Cortex of kidney (tissue), 1 donor: ENCODE measurements at places on chromosomes 3 and 15.

DNA sequence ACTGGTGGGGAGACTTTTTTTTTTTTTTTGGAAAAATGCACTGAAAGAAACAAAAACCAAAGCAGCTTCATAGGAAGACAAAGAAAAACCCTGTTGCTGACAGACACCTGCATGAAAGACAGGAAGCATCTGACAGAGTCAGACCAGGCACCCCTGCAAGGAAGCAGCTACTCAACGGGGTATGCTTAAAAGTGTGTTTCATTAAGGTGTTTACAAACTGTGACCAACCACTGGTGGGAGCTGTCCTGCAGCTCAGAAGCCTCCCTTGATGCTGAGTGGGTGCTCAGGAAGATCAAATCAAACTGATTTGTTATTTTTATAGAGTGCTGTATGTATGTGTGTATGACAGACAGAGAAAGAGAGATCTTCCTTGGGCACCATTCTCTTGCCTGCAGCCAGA, 34.7 kb upstream of the AGBL1 start:
- no peak for DNase-seq

- no peak for DNase-seq
Observed at GRCh38 chr3:171860830-171861535, 17.8 kb downstream of the TMEM212 start.

GRCh38 chr15:56719774-56720555, 13.3 kb downstream of the ZNF280D start:
- DNase-seq = no peak

- no peak for DNase-seq
Observed at GRCh38 chr15:75817138-75817935, 25.9 kb upstream of the UBE2Q2 start.

GRCh38 chr3:25094932-25095685, 333.0 kb upstream of the RARB start:
- no peak for DNase-seq

- no peak for DNase-seq
Observed at GRCh38 chr15:72358650-72359171, 17.1 kb downstream of the HEXA start.

GRCh38 chr3:137335478-137335877, 377.7 kb downstream of the IL20RB start:
- no peak for DNase-seq

GRCh38 chr3:25587094-25587493, 77.6 kb downstream of the TOP2B start:
- DNase-seq = no peak

DNA sequence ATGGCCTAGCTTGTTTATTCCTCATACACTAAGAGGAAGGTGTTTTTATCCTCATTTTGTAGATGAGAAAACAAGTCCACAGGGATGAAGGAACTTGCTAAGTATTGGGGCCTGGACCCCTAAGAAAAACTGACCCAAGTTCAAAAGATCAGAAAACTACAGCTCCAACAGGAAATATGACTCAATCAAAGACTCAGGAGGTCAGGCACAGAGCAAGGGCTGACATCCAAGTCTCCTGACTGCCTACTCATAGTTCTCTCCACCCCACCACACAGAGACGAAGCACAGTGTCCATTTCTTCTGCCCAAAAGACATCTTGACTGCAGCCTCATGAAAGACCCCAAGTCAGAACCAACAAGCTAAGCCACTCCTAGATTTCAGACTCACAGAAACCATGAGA, 26.9 kb upstream of the TPM1 start:
- no peak for DNase-seq

- no peak for DNase-seq
Observed at GRCh38 chr3:158790901-158791589, 10.8 kb upstream of the MFSD1 start.

GRCh38 chr3:127959041-127959440, 44.0 kb downstream of the KBTBD12 start:
- no peak for DNase-seq

GRCh38 chr3:143445118-143445517, 325.5 kb downstream of the CHST2 start:
- no peak for DNase-seq

- no peak for DNase-seq
Observed at GRCh38 chr15:51904931-51905330, 66.6 kb downstream of the LEO1 start.

DNA sequence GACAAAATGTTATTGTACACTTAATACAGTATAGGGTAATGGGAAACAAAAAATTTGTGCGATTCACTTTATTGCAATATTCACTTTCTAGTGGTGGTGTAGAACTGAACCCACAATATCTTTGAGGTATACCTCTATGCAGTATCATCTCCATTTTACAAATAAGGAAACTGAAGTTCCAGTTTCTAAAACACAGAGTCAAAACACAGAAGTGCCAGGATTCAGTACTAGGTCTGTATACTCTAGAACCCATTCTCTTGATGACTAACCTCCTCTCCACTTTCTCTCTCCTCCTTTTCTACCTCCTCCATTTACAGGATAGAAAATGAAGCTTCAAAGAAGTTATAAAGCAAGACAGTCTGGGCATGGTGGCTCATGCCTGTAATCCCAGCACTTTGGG, 62.2 kb downstream of the MB21D2 start:
- DNase-seq = no peak

GRCh38 chr15:52220251-52220650, 29.1 kb upstream of the GNB5 start:
- no peak for DNase-seq

DNA sequence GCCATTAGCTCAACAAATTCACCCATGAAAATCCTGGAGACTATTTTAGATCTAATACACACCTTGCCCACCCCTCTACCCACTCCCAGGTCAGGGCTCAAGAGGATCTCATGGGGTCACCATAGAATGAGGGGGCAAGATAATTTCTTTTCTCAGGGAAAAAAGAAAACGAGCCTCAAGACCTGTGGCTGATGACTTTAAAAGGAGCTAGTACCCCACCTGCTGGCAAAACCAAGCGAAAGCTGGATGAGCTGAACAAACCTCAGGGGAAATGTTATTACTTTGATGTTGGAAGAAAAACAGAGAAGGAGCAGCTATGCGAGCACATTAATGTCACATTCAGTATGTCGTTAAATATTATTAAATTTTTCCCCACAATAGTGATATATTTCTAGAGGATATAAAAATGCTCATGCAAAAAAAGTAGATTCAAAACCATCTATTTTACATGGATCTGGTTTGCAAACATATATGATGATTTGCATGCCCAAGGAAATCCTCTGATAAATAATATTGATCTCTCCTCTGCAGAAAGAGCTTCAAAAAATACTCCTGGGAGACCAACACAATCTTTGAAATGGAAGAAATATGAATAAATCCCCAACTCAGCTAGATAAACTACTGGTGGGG, 37.7 kb downstream of the PLD1 start:
- no peak for DNase-seq

- no peak for DNase-seq
Observed at GRCh38 chr3:21825684-21826083, 74.7 kb upstream of the ZNF385D start.

DNA sequence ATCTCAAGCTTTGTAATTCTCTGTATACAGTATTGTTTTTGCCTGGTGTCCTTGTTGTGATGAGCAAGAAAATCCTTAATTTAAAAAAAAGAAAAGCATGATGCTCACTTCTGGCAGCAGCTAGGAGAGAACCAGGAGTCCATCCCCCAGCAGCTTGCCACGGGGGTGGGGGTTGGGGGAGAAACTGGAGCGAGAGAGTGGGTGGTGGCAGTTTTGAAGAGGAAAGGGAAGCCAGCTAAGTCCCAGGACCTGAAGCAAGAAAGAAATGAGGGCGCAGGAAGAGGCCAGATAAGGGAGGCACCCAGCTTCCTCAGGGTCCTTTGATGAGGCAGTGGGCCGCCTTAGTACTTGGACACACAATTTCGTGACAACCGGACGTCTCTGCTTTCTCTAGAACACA, 23.5 kb downstream of the CHAC1 start:
- no peak for DNase-seq

GRCh38 chr3:128764863-128765262, 38.9 kb downstream of the RAB7A start:
- DNase-seq = no peak

DNA sequence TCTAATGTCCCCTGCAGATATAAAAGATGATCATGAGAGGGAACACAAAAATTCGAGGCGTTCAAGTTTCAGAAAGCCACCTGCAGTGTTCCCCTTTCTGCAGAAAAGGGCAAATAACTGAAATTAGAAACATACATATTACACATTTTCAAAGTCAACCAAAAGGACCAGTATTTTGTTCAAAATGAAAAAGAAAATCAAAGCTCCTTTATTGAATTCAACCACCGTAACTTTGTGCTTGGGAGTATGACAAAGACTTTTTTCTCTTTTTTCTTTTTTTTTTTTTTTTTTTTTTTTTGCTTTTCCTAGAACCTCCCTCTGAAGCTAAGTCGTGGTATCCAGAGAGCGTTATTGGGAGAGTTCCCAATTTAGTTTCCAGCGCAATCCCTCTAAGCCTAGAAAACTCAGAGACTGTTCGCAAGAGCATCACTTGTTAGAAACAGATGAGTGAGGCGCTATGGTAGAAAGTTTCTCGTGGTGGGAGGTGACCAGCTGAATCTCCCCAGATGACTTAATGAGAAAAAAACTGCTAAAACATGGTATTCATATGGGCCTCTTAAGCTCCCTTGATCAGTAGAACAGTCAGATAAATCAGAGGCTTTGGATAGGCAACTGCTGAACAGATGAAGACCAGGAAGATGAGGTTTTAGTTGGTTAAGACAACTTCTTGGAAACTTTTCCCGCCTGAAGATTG, 77.4 kb downstream of the MB21D2 start:
- DNase-seq = no peak

GRCh38 chr3:118850687-118851086, 184.0 kb downstream of the IGSF11 start:
- DNase-seq = no peak

DNA sequence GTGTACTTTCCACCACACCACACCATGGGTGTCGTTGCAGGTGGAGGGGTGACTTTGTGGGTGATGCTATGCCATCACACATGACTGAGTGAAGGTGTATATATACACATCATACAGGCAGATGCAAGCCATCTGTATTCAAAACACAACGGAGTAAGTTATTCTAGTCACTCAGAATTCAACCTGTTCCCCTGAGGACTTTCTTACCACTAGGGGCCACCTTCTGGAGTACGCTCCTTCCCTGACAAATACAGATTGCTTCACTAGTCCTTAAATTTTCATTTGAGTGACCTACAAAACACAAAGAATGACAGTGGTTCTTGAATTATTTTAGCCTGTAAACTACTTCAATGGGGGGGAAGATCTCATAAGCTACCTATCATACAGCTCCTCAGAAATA, 52.8 kb upstream of the NTRK3 start:
- DNase-seq = no peak

GRCh38 chr3:141104151-141104821, 53.1 kb downstream of the SPSB4 start:
- no peak for DNase-seq

- DNase-seq = no peak
Observed at GRCh38 chr15:52464040-52464439, 64.6 kb downstream of the MYO5A start.

GRCh38 chr3:74491874-74492273, 122.6 kb downstream of the CNTN3 start:
- DNase-seq = no peak

DNA sequence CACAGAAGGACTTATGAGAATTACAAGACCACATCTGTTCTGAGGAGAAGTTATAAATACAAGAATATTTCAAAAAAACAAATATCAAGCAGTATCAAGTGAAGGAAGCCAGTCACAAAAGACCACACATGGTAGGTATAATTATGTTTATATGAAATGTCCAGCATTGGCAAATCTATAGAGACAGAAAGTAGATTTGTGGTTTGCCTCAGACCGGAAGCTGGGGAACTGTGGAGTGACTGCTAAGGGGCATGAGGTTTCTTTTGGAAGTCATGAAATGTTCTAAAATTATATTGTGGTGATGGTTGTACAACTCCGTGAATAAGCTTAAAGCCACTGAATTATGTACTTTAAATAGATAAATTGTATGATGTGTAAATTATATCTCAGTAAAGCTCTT, 136.9 kb downstream of the FRMD5 start:
- DNase-seq = no peak

DNA sequence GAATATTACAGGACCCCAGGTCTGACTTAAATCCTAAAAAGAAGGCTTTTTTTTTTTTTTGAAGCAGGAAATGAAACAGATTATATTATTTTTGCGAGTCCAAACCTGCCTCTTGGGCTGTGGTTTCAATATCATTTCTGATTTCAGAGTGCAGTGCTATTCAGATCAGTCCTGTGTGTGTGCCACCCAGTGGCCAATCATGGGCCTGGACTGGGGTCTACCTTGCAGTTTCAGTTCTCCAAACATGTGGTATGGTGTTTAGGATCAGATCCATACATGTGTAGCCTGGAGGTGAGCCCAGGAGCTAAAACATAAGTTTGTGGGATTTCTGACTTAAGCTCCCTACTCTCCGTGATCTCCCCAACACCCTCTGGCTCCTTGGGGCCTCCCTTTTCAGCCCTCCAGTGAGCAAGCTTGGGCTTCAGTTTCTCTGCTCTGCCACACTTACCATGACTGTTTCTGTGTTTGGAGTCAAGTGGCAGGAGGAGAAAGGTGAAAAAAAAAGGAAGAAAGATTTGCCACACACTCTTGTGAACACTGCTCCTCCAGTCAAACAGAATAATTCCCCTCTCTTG, 12.1 kb upstream of the THSD4 start:
- no peak for DNase-seq

- DNase-seq = no peak
Observed at GRCh38 chr15:68626283-68626682, 47.5 kb downstream of the CORO2B start.

DNA sequence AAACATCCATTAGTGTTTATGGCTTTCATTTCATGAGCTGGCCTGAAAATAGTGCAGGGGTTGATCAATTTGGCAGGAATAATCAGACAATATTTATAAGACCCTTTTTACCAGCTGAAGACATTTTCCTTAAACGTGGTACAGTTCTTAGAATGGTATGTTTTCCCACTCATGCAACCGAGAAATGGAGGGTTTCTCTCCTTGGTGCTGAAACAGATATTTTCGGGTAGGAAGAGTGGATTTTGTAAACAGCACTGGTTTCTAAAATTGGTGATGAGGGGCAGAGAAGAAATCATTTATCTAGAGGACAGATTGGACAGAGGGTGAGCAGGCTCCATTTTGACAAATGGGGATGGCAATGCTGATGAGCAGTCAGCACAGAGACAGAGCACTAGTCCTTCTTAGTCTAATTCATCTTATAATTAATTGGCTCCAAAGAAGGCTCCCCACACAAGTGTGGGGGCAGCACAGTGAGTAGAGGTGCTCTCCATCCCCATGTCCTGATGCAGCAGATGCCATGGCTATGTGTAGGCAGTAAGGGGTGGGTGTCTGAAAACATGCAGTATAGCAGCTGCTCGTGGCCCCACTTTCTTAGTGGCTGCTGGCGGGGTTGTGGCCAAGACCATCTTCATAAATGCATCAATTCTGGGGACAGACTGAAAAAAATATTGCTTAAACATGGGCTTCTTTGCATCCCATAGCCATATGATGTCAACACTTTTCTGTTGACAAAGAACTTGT, 18.1 kb upstream of the SLC7A14 start:
- DNase-seq = no peak

- no peak for DNase-seq
Observed at GRCh38 chr15:65938604-65939003, 69.3 kb downstream of the RAB11A start.
